ENCODE measurements at places on chromosomes 1 and 21.

GRCh38 chr1:156382561-156382960 lies 13.6 kb downstream of the RHBG start:
- DNase-seq: no peak

DNA sequence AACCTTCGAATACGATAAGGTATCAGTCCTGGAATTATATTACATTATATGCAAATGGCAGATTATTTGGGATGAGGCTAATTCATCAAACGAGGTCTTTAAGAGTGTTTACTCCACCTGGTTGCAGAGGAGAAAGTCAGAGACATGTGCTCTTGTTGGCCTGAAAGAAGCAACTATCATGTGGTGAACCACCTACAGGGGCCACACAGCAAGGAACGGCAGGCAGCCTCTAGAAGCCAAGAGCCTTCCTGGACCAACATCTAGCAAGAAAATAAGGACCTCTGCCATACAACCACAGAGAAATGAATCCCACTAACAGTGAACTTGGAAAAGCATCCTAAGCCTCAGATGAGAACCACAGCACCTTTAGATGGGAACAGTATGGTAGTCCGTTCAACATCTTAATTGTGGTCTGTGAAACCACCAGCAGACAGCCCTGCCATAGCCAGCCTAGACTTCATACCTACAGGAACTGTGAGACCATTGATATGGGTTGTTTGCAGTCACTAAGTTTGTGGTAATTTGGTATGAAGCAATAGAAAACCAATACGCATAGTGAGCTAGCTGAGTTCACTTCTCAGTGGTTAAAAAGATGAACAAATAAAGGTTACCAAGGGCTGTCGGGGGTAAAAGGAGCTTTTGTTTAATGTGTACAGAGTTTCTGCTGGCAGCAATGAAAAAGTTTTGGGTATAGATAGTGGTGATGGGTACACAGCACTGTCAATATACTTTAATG lies 345.7 kb upstream of the RUNX1 start:
- no peak for DNase-seq

DNA sequence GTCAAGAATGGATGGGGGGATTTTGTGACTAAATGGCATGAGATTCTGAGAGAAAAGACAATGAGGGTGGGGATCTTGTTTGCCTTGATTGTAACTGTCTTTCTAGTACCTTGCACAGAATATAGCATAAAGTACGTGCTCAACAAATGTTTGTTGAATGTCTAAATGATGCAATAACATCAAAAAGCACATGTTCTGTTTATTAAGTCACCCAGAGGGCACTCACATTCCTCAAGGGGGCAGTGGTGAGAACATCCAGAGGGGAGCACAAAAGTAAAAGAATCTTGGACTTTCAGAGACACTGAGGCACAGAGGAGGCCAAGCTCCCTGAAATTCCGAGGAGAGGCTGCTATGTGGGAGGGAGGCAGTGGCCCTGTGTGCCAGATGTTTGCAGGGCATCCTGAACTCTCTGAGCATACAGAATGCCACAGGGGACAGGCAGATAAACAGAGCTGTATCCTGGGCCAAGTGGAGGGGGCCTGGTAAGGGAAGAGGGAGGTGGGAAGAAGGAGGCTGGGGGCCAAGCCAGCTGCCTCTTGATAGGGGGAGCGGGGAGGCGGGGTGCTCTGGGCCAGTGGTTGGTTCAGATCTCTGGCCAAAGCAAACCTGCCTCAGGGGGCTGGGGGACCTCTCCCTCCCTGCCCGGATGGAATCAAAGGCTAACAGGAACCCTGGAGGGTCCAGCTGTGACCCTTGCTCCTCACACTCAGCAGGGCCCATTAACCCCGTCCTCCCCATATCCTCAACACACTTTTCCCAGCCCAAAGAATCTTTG lies 6.5 kb upstream of the ATP1A2 start:
- DNase-seq: no peak

GRCh38 chr1:41977326-41977725 lies 58.6 kb upstream of the HIVEP3 start:
- no peak for DNase-seq

- DNase-seq: no peak
Observed at GRCh38 chr1:153277852-153278251, 18.4 kb downstream of the LORICRIN start.

- DNase-seq: no peak
Observed at GRCh38 chr1:39671793-39672550, at the start of gene NT5C1A. Gene NT5C1A, minus strand, starts transcription at chr1:39672107. Its CDS starts 69 bp downstream, at chr1:39672038.

GRCh38 chr1:156499842-156500542 lies 583 bp downstream of the MEF2D start:
- peak; percentile 66 for DNase-seq

GRCh38 chr21:15301736-15302135 lies 236.9 kb upstream of the NRIP1 start:
- DNase-seq: no peak

All from SK-N-DZ (cell line).